ENCODE measurements at places on chromosomes 6 and 20.
A peak's percentile ranks its signal among the peaks of the same experiment; 100 is the strongest.

- DNase-seq: no peak
Observed at GRCh38 chr6:24883618-24884017, 52.1 kb downstream of the RIPOR2 start.

- DNase-seq: no peak
Observed at GRCh38 chr20:39066471-39067242, 104.5 kb downstream of the DHX35 start.

DNA sequence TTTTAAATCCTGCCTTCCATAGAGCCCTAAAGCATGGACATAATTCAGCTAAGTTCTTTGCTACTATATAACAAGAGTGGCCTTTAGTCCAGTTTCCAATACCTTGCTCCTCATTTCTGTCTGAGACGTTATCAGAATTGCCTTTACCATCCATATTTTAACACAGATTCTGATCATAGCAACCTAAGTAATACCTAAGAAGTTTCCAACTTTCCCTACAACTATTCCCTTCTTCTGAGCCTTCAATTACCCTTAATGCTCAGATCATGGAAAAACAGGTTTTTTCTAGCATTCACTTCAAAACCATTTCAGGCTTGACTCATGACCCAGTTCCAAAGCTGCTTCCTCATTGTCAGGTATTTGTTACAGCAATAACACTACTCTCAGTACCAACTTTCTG is 367.1 kb downstream of the C6orf118 start:
- DNase-seq: no peak

DNA sequence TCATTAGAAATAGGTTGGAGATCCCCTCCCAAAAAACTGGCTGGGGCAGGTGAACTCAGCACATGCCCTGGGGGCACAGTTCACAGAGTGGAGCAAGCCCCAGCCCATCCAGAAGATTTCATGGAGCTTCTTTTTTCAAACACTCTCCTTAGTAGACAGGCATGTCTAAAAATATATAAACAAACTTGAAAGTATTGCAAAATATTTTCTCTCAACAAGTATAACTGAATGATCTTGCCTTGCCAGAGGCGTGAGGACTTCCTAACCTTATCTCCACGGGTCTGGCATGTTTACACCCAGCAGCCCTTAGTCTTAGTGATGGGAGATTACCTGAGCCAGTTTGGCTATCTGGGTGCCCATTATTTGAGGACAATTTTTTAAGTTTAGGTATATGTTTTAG is 107.1 kb downstream of the QRSL1 start:
- DNase-seq: no peak

GRCh38 chr6:12916006-12916405 is 199.4 kb downstream of the PHACTR1 start:
- DNase-seq: no peak

DNA sequence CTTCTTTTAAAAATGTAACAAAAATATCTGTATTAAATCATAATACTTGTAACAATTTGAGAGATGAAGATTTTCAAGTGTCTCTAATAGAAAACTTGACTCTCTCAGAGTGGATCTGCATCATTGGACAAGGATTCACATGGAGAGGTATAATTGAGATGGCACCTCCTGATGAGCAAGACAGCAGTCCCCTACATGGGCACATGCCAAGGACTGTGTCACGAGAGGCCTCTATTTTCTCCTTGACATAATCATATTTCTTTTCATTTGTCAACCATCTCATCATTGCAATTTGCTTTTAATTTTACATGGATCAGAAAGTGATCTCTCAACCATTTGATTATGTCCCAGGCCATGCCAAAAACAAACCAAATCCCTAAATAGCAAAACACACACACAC is 206.8 kb upstream of the THEMIS start:
- DNase-seq: no peak

DNA sequence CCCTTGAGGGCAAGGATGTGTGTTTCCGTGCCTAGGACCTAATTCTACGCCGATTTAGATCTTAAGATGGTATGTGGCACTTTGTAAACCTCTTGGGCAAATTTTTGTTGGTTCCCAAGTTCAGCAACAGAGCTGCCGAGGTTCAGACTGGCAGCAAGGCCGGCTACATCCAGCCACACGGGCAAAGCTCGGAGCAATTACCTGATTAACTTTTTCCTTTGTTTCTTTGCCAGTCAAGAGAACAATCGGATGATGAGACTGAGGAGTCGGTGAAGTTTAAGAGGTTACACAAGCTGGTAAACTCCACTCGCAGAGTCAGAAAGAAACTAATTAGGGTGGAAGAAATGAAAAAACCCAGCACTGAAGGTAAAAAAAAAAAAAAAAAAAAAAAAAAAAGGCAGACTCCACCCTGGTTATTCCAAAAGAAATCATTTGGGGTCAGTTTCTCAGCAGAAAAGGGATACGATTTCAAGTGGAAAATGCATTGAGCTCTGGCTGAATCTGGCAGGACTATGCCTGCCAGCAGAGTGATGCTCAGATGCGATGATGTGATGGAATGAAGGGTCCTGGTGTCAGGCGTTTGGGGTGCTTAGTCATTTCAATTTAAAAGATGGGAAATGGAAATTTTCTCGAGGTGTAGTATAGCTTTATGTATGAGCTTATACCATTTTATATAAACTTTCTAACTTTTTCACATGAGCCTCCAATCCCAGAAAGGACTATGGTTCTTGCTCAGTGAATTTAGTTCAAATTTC is 171.6 kb downstream of the SASH1 start:
- DNase-seq: no peak

DNA sequence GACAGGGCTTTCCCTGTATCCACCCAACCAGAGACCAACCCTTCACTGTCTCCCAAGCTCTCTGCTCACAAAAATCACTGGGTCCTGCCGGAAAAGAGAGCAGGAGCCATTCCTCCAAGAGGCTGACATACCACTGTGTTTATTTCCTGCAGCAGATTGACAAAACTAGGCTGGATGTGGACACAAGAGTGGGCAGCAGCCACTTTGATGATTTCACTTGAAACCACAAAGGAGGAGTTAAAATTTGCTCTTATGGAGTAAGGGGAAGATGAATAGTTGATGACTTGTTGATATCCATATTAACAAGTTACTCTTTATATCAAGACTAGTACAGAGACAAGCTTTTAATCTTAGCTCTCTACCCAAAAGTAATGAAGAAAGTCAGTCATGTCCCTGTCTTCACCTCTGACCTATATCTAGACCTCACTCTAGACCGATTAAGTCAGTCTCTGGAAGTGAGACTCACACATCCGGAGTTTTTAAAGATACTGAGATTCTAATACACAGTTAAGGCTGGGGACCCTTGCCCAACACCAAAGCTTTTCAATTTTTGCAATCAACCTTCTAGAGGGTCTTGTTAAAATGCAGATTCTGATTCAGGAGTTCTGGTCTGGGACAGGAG is 73.8 kb downstream of the SCML4 start:
- DNase-seq: no peak

DNA sequence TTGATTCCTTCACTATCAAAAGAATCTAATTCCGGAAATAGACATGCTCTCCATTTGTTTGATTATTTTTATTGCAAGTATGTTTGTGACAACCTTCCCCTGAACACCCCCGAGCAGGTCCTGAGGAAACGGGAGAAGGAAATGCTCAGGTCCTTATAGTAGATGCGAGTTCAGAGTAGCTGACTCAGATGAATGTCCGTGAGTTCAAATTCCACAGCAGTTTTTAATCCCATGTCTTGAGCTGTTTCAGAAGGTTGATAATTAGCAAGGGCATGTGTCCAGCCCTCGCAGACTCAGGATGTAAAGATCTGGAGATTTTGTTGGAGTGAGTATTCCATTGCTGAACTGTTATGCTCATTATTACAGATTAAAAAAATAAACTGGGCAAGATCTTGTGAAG is 169.3 kb downstream of the BCAS1 start:
- DNase-seq: no peak

- no peak for DNase-seq
Observed at GRCh38 chr6:90214461-90214860, 82.2 kb downstream of the BACH2 start.

DNA sequence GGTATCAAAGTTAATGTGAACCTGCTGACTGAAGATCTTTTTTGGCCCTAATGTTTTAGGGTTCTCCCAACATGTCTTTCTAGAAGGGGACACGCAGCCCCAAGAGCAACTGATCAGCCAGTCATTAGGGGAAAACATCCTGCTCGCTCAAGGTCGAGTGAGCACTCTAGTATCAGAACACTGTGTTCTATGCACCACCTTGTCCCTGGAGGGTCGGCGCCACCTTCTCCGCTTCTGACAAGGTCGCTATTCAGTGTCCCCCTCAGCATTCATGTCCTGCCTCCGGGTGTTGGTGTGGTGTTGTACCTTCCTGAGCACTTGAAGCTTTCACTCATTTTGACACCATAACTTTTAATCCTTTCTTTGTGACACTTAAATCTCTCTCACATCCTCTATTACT is 331.2 kb upstream of the KCNQ5 start:
- no peak for DNase-seq

- no peak for DNase-seq
Observed at GRCh38 chr20:31517373-31517772, 3.1 kb downstream of the HM13 start.

GRCh38 chr20:43586641-43587040 is 4.1 kb upstream of the IFT52 start:
- DNase-seq: no peak

- DNase-seq: no peak
Observed at GRCh38 chr6:163949431-163949830, 534.9 kb downstream of the QKI start.

DNA sequence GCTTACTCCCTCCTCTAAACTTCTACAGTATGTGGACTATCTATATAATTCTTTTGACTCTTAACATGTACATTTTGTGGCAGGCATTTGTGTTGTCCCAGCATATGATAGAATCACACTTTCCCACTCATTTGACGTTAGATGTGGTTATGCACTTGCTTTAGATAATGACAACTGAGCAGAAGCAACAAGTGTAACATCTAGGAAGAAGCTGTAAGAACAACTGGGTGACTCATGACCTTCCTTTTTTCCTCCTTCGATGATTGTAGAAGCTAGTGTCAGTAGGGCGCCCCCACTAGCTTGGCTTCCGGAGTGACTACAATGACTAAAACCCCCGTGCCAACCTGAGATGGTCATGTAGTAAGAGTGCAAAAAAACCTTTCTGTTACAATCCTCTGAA is 74.6 kb upstream of the CEP85L start:
- peak; percentile 55 for DNase-seq

GRCh38 chr6:11911538-11911937 is 100.6 kb upstream of the HIVEP1 start:
- no peak for DNase-seq

DNA sequence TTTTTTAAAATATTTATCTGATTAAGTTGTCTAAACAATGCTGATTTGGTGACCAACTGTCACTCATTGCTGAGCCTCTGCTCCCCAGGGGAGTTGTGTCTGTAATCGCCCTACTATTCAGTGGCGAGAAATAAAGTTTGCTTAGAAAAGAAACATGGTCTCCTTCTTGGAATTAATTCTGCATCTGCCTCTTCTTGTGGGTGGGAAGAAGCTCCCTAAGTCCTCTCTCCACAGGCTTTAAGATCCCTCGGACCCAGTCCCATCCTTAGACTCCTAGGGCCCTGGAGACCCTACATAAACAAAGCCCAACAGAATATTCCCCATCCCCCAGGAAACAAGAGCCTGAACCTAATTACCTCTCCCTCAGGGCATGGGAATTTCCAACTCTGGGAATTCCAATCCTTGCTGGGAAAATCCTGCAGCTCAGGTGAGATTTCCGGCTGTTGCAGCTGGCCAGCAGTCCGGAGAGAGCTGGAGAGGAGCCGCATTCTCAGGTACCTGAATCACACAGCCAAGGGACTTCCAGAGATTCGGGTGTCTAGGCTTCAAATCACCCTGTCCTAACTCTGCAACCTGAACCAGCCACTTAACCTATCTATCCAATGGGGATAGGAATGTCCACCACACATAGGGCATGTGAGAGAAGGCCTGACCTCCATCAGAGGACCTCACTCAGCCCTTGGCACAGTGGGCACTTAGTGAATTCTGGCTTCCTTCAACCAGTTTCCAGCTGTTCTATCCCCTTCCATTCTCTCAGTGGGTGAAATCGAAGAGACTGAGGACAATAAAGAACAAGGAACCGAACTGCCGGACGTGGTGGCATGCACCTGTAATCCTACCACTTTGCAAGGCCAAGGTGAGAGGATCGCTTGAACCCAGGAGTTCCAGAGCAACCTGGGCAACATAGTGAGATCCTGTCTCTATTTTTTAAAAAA is 3.1 kb downstream of the TNF start:
- DNase-seq: no peak

DNA sequence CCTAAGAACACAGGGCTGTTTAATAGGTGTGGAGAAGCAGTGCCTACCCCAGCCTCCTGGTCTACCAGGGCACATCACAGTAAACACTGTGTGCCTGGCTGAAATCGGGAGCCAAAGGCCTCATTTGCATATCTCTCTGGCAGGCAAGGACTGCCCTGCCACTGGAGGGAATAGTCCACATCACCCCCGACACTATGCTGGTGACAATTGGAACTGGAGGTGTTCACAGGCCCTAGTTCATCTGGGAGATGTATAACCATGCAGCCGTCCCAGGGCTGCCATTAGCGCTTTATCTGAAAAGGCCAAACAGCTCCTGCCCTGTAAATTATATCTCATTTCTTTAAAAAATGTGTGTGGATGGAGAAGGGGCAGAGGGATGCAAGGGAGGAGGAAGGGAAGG is 150.3 kb downstream of the LINC00237 start:
- no peak for DNase-seq

GRCh38 chr6:84766118-84766798 is 1.9 kb upstream of the TBX18 start:
- DNase-seq: no peak

GRCh38 chr6:130520801-130521200 is 155.0 kb downstream of the TMEM200A start:
- DNase-seq: no peak

- no peak for DNase-seq
Observed at GRCh38 chr20:32010666-32011065, 428 bp downstream of the CCM2L start.

GRCh38 chr6:30154061-30154460 is 7.0 kb downstream of the TRIM10 start:
- no peak for DNase-seq

- no peak for DNase-seq
Observed at GRCh38 chr20:6061544-6061943, 7.7 kb upstream of the LRRN4 start.

GRCh38 chr6:169097381-169097959 is 156.2 kb downstream of the THBS2 start:
- no peak for DNase-seq
